ENCODE measurements at places on chromosomes 1 and 21. TPM values are rescaled to one million over a fixed set of nuclear protein-coding genes. Genes with fewer than 3 reads are reported as not detected.

DNA sequence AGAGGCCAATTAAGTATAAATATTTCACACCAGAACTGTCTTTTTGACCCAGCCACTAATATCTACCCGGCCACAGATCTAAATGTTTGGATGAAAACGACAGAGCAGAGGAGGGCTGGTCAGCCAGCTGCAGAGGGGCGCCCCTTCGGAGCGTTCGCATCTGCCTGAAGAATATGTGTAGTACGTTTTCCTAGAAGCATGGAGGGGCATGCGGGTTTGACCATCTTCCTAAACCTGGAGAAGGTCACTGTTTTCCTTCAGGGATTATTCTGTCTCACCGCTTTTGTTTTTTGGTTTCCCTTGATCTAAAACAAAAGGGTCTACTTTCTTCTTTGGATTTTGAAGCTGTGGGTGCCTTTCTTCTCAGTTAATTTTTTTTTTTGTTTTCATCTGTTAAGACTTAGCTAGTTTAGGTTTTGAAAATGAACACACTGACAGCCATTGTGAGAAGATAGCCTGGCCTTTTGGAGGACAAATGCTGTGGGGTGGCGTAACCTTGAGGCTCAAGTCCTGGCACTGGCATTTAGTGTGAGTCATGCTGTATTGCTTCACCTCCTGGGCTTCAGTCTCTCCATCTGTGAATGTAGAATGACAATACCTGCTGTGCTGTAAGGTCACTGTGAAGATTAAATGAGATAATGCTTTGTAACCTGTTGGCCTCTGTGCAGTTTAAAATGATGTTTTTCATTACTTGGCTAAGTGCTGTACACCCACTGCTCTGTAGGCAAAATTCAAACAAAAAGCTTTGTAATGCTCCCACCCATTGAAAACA is 74.1 kb upstream of the IRF2BP2 start:
- DNase-seq = peak; percentile 75

GRCh38 chr1:95716097-95716496 is 482.1 kb downstream of the RWDD3 start:
- no peak for DNase-seq

Gene C1QTNF12
- polyA plus RNA-seq = 50.5 TPM

- no peak for DNase-seq
These were observed 39.3 kb downstream of the AGPAT3 start for GRCh38 chr21:43904331-43904781.

- DNase-seq = no peak
These were observed 911 bp downstream of the LMO4 start for GRCh38 chr1:87329526-87330056.

DNA sequence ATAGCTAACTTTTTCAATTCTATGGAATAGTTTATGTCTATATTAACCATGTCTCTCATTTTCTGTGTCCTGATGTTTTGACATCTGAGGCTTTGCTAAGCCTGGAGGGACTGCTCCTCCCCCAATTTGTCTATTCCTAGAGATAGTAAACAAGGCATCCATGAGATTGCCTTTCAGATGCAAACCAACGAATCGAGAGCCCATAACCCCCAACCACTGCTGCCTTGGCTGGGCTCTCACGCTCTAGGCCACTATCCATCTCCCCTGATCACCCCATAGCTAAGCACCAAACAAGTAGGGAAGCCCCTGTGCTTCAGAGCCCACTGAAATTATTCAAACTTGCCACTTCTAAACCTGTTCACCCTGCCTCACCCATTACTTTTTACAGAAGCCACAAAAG is 437.7 kb downstream of the SETD4 start:
- no peak for DNase-seq

DNA sequence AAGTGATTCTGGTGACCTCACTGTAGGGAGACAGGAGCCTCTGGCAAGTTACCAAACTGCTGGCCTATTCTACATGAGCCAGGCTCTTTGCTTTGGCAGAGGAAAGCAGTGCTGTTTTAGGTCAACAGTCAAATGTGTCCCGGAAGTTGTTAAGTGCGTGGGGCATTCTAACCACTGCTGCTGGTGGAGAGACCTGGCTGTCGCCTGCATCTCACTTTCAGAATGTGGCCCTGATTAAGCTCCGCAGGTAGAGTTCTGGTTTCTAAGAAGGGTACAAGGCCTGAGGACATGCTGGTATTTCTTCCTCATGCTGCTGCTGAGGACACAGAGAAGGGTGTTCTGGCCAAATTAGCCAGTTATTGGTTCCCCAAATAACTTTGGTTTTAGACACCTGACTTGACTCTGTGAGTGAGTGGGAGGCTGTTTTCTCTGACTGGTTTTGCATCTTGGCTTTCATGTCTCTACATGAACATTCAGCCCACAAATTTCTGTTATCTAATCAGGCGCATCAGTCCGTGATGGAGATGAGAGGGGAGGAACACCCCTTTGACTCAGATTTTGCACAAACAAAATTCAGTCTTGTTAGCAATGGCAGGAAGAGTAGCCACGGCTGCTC is 120.8 kb downstream of the LMO4 start:
- DNase-seq = no peak

- peak; percentile 57 for DNase-seq
These were observed 4.9 kb upstream of the SLC44A5 start for GRCh38 chr1:75615613-75616435.

- no peak for DNase-seq
These were observed 107.5 kb upstream of the VAMP3 start for GRCh38 chr1:7663451-7664146.

Gene GPN2
- 28.5 TPM for polyA plus RNA-seq

Gene KCNA2
- 1.2 TPM for polyA plus RNA-seq

Gene KCNE2
- polyA plus RNA-seq = 0.37 TPM

Gene GJB4
- 0.10 TPM for polyA plus RNA-seq

Gene PTGFR
- polyA plus RNA-seq = 1.3 TPM

GRCh38 chr1:25163986-25164385 is 68.3 kb downstream of the SYF2 start:
- no peak for DNase-seq

DNA sequence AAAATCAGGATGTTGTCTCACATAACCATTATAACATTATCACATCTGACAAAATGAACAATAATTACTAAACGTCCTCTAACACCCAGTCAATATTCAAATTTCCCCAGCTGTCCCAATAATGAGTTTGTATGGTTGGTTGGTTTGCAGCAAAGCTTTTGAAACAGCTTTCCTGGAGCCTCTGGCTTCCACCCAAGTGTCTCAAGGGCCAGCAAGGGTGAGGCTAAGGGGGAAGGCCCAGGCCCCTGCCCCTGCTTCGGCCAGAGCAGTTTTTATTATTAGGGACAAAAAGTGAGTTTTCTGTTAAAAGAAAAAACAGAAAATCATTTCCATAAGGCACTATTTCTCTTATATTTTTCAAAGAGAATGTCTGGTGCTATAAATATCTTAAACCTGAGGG is 19.1 kb upstream of the AVPR1B start:
- DNase-seq = no peak

GRCh38 chr1:117123274-117123673 is 1.7 kb upstream of the TRIM45 start:
- DNase-seq = no peak

DNA sequence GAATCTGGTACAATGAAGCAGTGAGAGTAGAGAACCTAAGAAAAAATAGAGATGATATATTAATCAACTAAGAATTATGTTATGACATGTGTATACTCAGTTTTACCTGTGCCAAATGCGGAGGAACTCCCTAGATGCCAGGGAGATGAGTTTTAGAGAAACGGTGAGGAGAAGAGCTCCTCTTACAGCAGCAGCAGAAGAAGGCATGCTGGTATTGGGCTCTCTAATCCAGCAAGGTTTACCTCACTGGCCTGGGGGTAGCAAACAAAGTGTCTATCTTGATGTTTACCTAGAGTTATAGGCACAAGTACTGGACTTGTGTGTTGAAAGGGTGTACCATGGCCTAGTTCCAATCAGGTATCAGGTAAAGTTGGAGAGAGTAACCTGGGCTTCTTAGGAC is 28.9 kb upstream of the DEPDC1 start:
- DNase-seq = no peak

Gene S100A9
- polyA plus RNA-seq = 40.3 TPM

GRCh38 chr1:1099506-1100183 is 16.2 kb downstream of the C1orf159 start:
- DNase-seq = no peak

DNA sequence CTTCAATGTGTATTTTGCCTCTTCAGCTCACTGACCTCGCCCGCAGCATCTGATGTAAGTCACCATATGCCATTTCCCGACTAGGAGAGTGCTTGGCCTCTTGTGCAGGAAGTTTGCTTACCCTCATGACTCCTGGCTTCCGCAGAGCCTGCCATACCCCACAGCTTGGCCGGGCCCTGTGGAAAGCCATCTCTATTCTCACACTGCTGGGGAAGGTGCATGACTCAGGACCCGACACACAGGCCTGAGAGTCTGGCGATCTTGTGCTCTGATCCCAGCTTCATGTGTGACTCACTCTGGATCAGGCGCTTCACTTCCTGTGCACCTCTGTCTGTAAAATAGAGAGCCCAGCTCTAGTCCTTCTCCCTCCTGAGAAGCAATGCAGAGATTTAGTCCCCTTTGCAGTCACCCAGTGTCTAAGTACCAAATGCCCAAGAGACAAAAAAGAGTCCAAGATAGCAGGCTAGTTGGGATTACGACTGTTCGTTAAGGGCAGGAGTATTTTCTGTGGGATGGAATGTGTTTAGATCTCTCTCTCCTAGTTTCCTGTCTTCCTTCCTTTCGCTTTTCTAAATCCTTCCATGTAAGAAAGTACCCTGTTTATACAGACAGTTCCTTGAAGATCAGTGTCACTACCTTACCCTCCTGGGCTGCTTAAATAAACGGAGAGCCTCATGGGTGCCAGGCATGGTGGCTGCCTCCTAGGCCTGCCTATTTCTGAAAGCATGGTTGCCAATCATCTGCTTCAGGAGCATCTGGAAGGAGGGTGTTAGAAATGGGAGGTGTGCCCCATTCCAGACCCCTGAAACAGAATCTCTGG is 62.8 kb upstream of the KIF26B start:
- peak; percentile 26 for DNase-seq

Gene OPRD1
- polyA plus RNA-seq = 1.5 TPM

DNA sequence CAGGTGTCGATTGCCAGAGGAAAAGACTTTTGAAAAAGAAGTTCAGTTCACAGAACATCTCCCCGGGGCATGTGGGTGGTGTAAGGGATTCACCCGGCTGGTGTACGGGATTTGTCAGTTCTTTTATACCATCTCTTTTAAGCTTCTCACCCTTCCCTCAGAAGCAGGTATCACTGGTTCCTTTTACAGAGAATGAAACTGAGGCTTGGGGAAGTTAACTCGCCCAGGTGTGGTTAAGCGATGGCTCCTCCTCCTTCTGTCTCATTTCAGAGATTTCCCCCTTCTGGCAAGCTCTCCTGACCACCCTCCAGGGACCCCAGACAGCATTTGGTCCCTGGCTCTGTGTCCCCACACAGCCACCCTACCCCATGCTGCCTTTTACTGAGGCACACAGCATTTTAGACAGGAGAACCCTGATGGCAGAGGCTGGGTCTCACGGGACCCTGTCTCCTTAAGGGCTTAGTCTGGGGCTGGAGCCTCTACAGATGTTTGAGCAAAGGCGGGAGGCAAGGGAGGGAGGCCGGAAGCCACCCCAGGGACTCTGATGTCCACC is 2.8 kb upstream of the ECE1 start:
- DNase-seq = no peak
